Stimulated activated CD4-positive, alpha-beta T cell treated with anti-CD3 and anti-CD28 coated beads, Interleukin-1b, Interleukin-23, amount 100 ng/mL, for 1 hour (primary cell): ENCODE measurements at places on chromosomes 13 and 19.

DNA sequence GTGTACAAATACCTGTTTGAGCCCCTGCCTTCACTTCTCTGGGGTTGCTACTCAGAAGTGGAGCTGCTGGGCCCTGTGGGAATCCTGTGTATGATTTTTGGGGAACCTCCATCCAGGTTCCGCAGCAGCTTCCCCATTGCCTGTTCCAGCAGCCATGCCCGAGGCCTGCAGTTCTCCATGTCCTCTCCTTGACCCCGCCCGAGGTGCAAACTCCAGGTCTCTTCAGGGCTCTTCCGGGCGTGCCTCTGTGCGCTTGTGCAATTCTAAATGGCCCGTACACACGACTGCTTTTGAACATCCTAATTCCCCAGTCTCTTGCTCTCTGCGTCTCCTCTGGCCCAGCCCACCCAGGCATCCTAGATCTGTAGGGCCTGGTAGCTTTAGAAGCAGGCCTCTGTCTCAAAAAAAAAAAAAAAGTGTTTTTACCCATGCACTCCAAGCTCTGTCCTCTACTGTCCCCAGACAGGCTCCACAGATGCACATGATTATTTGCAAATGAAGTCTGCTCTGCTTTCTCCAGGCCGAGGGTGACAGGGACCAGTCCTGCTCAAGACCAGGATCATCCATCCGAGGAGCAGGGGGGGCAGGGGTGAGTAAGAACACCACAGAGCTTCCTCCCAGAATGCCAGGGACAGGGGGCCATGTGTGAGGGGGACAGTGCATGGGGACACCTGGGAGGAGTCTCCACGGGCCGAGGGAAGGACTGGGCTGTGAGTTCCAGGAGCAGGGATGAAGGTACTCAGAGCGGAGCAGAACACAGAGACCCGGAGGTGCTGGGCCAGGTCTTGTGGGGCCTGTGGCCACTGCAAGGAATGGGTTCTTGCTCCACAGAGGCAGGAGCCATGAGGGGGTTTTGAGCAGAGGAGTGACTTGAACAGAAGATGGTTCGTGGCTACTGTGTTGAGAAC, 51.7 kb downstream of the SLC7A9 start:
- DNase-seq: no peak

GRCh38 chr13:42136518-42136917, 88.1 kb downstream of the DGKH start:
- DNase-seq: no peak

DNA sequence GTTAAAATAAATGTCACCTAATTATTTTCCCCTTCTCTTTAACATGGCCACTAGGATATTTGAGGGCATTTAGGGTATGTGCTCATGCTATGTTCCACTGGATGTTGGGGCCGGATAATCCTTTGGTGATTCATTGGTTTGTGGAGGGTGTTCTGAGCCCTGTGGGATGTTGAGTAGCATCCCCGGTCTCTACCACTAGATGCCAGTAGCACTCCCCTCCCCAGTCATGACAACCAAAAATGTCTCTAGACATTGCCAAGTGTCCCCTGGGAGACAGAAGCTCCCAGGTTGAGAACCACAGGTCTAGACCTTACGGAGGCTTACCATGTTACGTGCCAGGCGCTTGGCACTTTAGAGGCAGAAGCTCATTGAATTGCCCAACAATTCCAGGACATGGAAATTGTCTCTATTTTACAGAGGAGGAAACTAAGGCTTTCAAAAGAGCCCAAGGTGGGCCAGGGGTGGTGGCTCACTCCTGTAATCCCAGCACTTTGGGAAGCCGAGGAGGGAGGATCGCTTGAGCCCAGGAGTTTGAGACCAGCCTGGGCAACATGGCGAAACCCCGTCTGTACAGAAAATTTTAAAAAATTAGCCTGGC, 14.1 kb downstream of the SHANK1 start:
- no peak for DNase-seq

DNA sequence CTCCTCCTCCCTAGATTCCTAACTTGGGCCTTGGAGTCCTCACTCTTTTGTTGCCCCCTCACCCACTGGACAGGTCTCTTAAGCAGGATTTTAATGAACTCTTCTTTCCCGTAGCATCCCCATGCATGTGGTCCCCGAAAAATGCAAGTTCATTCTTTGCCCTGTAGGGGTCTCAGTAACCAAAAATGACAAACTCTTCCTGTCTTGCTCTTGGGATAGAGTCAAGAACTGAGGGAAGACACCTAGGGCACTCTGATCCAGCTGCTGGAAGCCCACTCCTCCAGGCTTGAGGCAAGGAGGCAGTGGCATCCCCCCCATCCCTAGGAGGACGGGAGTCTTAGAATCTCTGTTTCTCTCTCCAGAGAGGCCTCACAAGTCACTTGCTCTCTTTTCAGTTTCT, 987.0 kb downstream of the DIAPH3 start:
- no peak for DNase-seq

GRCh38 chr19:2255982-2256685, at the start of gene JSRP1:
TSS of gene JSRP1 (minus strand) at chr19:2256417. CDS start at chr19:2255314, 1,103 bp downstream.
- no peak for DNase-seq

DNA sequence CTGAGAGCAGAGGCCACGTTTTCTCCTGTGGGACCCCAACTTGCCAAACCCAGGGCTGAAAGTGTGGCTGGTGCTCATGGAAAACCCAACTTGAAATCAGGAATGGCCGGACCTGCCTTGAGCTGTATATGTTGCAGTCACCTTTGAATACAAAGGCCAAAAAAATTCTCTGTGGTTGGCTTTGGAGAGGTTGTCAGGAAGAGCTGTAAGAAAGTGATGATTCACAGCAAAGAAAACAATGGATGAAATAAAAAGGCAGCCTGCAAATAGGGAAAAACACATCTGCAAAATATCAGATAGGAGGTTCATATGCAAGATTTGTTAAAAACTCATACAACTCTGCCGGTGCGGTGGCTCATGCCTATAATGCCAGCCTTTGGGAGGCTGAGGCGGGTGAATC, 715.8 kb downstream of the UQCRFS1 start:
- DNase-seq: no peak

DNA sequence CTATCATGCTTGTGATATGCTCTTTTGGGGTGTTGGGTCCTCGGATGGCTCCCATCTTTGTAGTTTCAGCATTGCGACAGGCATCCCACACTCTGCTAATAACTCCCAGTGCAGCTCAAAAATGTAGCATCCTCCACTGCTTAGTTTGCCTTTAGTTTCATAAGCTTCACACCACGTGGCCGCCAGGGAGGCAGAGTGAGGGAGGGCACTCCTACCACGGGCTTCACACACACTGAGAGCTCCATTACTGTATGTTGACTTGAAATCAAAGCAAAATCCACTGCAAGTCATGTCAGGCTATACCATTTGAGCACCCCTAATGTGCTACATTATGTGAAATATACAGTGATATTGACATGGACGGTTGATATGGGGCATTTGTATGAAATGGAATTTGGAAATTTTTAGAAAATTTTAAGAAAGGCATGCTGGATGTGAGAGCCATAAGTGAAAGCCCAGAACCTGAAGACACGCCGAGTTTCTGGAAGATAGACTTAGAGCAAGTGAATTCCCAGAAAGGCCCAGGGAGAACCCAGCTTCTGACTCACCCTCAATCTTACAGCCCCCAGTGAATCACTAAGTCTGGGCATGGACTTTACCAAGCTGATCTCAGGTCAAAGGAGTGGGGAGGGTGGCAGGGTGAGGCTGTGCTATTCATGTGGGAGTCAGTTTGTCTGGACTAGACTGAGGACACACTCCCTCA, 94.1 kb downstream of the HSPH1 start:
- no peak for DNase-seq

DNA sequence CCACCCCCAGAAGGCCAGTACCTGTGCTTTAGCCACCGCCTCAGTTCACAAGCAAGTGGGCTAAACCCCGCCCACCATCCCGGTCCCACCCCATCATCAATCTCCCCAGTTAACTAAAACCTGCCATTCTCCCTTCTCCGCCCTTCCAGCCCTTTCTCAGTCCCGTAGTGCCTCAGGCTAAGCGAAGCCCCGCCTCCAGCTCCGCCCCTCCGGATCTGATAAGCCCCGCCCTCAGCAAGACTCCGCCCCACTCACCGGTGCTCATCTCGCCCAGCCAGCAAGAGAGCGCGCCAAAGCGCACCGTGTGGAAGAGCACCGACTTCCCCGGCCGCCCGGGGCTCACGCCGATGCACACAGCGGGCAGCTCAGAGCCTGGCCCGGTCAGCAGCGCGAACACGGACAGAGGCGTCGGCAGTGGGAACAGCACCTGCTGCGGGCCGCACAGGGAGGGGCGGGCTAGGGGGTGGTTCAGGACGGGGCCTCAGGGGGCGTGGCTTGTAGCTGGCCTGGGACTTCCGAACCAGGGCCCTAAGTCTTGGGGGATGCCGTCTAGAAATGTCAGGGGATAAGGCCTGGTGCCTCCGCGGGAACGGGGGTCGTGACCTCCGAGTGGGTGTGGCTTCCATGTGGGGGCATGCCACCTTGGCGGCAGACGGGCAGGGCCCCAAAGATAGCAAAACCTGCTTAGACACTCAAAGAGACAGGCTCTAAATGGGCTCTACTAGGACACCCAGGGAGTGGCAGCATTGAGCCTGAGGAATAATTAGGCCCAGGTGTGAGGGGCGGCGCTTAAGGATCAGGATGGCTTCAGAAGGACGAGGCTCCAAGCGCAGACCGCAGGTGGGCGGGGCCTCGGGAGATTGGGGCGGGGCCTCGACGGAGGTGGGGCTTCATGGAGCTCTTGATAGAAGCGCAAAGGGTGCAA, 21.4 kb downstream of the MAP4K1 start:
- no peak for DNase-seq

- DNase-seq: no peak
Measured at GRCh38 chr19:15995536-15995935, 46.7 kb downstream of the OR10H4 start.

- DNase-seq: no peak
Measured at GRCh38 chr13:76014406-76015318, 378.5 kb downstream of the LMO7 start.

- no peak for DNase-seq
Measured at GRCh38 chr13:31887286-31887685, 144.3 kb upstream of the FRY start.

DNA sequence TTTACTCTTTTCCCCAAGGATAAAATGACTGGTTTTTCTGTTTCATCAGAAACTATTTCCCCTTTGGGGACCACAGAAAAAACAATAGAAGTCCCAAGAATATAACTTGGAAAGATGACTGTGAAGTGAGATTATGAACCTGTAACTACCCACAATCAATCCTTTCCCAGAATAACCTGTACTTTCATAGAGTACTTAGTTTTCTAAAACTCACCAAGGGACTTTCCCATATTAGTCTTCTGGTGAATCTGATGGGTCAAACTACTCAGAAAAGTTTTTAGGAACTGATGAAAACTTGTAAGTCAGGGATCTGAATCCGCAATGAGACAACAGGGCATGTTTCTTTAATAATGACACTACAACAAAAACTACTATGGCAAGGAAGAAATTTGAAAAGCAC, 62.6 kb downstream of the STK24 start:
- no peak for DNase-seq

DNA sequence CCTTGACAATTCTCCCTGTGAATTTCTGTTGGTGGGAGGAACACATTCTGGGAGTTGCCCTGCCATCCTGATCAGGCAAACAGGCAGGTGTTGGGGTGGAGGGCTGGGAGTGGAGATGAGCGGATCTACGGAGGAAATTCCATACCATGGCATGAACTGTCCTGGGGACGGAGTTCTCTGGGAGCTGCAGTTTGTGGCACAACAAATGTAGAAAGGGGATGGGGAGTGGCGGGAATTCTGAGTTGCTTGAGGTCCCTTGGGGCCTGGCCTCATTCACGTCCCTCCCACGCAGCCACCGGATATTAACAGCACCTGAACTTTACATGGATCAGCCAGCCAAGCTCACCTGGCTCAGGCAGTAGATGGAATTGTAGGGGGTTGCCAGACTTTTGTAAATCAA, 70.0 kb downstream of the CHST8 start:
- no peak for DNase-seq

DNA sequence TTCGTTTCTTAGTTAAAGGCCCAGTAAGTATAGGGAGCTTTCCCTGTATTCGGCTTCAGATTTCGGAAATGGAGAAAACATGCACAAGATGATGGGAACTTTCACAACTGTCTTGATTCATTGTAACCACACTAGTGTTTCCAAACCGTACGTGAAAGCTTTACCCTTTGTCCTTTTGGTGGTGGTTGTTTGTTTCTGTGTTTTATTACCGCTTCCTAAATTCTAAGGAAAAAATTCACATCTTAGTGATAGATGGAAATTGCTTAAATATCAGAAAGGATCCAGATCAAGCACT, 504 bp upstream of the VWA8 start:
- DNase-seq: no peak

DNA sequence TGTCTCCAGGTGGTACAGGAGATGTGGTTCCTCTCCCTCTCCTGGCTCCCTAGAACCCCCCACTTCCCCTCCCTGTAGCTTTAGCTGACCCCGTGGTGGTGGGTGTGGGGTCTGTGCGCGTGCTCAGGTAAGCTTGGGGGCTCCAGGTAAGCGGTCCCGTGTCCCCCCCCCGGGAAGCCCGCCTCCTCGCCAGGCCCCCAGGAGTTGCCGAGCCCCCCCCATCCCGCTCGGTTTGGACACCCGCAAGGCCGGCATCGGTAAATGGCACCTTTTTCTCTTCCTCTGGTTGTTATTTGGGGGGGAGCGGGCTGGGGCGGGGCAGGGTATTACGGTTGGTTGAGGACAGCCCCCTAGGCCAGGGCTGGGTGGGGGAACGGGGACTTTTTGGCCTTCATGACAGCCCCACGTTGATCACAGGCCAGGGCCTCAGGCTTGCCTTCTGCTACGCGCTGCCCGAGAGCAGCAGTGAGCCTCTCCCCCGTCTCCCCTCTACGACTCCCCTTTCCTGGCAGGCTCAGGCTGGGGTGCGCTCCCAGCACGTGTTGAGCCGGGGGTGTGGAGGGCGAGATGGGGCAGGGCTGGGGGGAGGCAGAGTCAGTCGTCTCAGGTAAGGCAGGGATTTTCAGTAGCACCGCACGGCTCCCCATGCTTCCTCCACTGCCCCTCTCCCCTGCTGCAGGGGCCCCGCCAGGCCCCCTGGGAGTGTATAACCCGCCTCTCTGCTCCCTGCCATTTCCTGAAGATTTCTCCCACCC, 10.7 kb upstream of the LIN7B start:
- no peak for DNase-seq

DNA sequence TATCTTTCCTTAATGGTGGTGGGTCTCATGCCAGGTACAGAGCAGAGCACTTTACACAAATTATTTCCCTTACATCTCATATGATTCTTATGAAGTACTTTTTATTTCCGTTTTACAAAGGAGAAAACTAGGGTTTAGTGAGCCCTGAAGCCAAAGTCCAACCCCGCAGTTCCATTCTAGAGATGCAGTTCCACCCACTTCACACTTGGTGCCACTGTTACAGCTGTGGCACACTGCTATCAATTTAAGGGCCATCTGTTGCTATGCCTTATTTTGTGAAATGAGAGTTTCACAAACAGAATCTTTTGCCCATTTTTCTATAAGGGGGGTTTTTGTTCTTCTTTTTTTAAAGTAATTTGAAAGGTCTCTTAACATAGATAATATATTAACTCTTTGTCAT, 12.9 kb downstream of the MIPEP start:
- DNase-seq: no peak

DNA sequence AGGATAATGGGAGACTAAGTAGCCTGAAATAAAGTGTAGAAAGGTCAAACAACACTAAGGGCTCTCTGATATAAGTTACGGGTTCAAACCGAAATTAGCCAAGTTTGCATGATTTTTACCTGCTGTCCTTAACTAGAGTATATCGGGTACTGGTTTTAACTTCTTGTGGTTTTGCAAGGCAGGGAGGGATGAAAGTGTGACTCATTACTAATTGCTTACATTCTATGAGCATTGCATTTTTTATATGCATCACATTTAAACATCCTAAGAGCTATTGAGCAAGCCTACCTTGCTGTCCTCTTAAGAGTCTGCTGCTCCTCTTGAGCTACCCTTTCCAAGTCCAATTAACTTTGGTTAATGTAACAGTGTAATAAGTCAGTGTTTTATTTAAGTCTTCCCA, 415.4 kb downstream of the SLITRK5 start:
- no peak for DNase-seq
